ENCODE measurements at places on chromosomes 7 and 10.

DNA sequence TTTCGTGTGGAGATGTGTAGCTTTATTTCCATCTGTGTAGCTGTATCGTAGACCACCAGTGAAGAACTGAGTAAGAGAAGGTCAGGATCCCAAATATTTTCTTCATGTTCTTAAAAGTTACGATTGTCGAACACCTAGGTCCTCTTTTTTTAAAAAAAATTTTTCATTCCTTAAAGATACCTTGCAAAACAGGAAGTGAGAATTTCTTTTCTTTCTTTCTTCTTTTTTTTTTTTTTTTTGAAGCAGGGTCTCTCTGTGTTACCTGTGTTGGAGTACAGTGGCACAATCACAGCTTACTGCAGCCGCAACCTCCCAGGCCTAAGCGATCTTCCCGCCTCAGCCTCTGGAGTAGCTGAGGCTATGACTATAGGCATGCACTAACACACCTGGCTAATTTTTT, 60.8 kb downstream of the PHTF2 start:
- no peak for DNase-seq

- DNase-seq: no peak
These were observed 10.4 kb upstream of the ZMYND11 start for GRCh38 chr10:124874-125273.

- peak; percentile 36 for DNase-seq
These were observed 33.7 kb upstream of the PTF1A start for GRCh38 chr10:23158370-23158769.

GRCh38 chr10:76311752-76312636, 880.6 kb downstream of the LRMDA start:
- no peak for DNase-seq

DNA sequence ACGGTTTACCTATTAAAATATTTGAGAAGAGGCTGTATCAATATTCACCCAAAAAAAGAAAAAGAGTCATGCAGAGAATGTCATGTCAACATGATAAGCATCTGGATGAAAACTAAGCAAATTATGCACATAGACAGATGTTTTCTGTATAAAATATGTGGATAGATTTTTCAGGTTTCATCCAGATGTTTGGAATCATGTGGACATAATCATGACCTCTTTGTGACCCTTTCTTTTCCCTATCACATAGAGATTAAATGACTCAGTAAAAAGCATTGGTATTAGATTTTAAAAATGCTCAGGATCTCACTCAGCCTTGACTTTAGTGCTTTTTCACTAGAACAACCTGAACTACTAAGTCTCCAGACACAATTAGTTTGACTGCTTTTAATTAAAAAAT, 90.0 kb downstream of the FOXP2 start:
- DNase-seq: no peak

- DNase-seq: no peak
These were observed 5.8 kb upstream of the C10orf71 start for GRCh38 chr10:49293208-49293603.

DNA sequence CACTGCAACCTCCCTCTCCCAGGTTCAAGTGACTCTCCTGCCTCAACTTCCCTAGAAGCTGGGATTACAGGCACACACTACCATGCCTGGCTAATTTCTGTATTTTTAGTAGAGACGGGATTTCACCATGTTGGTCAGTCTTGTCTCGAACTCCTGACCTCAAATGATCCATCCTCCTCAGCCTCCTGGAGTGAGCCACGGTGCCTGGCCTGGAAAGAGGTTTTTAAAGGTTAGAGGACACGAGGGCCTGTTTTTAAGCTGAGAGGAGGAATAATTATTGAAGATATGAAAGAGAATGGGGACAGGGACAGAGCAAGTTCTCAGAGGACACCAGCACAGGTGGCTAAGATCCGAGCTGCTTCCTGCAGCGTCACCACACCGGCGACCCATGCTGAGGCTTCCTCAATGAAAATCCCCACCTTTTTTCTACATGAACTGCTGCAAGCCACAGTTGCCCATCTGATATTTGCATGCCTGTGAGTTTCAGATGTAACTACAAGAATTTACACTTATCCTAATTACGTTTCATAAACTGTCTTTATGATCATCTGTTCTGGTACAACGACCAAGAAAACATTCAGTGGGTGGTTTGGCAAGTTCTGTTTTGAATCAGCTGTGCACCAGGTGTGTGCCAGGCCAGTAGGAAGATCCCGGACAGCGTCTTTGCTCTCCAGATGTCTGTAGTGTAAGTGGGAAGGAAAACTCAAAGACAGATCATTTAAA, 76.0 kb downstream of the HIP1 start:
- DNase-seq: no peak

- no peak for DNase-seq
These were observed 319.4 kb downstream of the WDR37 start for GRCh38 chr10:1375346-1376170.

DNA sequence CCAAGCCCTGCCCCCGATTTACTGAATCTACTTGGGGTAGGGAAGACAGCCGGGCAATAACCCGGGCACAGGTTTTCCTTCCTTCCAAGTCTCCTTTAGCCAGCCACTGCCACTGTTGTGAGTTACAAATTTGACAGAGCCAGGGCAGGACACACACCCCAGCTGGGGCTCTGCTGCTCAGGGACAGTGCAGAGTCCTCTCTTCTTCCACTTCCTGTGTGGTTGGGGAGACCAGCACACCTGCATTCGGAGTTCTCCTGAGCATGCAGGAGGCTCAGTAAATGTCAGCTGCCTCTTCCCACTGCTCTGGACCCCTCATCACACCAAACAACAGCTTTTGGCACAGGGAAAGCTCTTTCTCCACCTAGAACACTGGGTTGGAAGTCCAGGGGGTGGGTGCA, 21.3 kb downstream of the CHST15 start:
- DNase-seq: no peak

DNA sequence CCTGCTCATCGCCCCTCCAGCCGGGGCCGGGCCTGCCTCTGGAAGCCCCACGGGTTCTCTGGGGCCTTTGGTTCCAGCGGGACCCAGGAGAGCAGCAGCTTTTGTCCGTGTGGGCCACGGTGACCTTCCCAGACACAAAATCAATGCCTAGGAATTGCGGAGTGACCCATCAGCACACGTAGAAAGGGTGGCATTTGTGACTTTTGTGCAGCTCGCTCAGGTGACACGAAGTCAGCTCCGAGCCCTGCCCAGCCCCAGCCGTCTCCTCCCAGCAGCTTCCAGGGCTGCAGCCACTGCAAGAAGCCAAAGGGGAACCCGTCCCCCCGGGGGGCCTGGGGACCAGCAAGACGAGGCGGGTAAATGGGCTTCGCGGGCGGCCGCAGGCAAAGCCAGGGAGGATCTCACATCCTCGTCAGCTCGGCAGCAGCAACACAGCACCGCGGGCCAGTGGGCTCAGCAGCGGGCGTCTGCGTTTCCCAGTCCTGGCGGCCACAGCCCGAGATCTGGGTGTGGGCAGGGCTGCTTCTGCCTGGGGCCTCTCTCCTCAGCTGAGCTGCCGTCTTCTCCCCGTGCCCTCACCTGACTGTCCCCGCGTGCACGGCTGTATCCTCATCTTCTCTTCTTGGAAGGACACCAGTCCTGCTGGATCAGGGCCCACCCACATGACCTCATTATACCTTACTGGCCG, 88.5 kb downstream of the PAXIP1 start:
- no peak for DNase-seq

DNA sequence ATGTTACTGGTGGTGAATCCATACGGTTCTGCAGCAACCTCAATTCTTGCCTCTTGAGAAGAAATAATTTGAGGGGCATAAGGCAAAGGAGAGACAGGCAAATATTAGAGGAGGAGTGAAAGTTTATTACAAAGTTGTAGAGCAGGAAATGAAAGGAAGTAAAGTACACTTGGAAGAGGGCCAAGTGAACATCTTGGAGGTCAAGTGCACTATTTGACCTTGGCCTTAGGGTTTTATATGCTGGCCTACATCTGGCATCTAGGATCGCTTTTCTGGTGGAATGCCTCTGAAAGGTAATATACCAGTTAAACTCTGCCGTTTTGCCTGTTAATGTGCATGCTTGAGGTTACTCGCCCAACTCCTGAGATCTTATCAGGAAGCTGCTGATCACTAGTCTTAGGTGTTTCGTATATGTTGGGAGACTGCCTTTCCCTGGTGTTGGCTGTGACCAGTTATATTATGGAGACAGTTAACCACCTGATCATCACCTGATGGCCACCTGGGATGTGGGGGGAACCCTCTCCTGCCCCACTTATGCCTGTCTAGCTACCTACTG, 66.1 kb upstream of the CYP2C18 start:
- DNase-seq: no peak

DNA sequence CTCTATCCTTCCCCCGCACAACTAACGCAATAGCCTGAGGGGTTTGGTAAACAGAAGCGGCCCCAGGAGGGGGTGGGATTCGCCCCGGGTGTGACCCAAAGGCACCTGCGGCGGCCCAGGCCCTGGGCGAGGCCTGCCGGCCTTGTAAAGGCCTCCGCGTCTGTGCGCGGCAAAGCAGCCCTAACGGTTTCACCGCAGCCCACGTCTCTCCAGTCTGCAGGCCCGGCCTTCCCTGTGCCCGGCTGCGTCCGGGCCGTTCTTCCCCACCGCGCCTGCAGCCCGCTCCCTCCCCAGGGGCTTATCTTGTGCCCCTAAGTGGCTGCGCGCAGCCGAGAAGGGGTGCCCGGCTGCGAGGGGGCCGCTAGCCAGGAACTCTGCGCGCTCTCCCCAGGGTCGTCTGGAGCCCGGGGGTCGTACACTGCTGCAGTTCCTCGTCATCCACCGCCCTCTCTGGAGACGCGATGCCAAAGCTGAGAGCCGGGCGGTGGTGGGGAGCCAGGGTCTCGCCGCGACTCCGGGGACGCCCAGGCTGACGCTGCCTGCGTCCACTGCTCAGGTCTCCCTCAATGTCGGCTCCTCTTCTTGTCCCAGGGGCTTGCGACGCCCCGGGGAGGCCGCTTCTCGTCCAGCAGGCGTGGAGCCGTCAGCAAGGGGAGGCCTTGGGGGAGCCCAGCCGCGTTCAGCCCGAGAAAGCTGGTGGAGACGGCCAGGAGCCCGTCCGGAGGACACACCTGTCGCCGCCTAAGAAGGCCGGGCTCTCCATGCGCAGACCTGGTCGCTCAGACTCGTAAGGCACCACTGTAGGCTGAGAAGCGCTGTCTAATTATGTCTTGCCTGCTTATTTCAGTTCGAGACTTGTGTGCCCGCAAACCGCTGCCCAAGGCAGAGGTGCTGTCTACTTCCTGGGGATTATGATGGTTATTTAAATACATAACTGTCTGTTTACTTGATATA, 132.3 kb downstream of the SPAG6 start:
- DNase-seq: no peak

DNA sequence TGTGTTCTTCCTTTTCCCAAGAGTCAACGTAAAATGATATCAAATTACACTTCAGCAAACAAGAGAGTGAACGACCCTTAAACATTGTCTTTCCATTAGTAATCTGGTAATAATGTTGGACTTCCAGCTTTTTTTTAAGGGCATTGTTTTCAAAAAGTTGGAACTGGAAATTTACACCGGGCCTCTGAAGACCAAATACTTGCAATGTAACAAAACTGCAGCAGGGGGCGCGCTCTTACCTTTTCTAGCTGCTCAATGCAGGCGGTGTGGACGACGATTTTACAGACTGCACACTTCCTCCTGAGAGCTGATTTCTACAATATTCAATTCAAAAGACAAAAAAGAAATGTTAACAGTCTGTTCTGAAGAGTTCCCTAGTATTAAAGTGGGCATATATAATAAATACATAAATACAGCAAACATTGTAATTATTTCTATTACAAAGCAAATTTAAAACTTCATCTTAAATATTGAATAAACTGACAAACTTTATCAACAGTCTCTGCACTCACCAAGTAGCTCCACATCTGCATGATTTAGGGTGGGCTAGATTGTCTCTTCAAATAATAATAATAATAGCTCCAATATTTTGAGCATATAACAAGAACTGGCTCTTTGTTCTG, 190.4 kb downstream of the DGKI start:
- DNase-seq: peak; percentile 68

DNA sequence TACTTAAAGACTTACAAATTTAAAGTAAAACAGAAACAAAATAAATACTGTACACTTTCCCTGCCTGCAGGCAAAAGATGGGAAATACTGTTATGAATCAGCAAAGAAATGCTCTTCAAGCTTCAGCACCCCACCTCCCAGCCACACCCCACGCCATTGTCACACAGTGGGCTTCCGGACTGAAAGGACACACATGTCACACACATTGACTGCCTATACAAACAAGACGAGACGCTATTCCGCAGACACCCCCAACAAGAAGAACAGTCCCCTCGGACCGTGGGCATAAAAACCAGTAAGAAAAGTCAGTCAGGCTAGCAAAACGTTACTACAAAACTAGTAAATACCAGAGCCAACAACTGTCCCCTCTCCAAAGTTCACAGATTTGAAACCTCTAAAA, 22.2 kb upstream of the PARP12 start:
- DNase-seq: no peak

- DNase-seq: no peak
These were observed at the start of gene HHEX for GRCh38 chr10:92689663-92690210. Gene HHEX, plus strand, starts transcription at chr10:92689955. Its CDS starts 32 bp downstream, at chr10:92689987.

GRCh38 chr10:29646960-29647461, 12.2 kb upstream of the SVIL start:
- peak; percentile 87 for DNase-seq

DNA sequence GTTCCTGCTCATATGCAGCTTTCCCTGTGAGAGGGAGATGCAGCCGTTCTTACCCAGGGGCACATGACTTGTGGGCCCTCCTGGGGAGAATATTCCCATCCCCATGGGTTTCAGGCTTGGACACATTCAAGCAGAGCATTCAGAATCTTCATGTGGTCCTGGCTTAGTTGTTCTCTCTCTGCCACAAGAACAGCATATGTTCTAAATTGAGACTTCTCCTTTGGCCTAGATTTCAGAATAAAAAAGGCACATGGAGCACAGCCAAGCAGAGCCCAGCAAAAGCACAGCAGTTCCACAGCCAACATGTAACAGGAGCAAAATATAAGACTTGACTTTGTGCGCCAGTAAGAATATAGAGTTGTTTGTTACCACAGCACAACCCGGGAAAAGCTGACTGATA, 306.4 kb upstream of the MYO3A start:
- DNase-seq: no peak

DNA sequence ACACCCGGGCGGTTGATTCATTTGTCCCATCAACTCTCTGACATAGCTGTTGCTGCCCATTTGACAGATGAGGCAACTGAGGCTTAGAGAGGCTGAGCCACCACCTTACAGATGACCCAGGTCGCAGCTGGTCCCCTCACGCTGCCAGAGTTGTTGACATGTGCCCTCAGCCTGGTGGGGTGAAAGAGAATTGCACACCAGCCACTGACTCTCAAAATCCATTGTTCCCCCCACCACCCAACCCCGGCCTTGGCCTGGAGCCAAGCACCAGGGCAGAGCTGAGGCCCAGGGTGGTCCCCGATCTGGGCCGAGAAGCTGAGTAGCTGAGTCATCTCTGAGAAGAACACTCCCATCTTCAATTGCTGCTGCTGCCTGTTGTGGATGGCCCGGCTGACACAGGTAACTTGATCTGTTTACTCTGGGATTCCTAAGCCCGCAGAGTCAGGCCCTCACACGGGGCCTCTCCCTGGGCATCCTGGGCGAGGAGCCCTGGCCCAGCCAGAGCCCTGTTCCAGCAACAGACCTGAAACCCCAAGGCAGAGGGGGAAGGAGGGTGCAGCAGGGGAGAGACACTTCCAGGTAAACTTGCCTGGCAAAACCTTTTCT, 27.5 kb downstream of the PVRIG start:
- DNase-seq: peak; percentile 55

- DNase-seq: no peak
These were observed 44.0 kb upstream of the GRID1 start for GRCh38 chr10:86410542-86411124.

GRCh38 chr10:28495084-28495483, 37.8 kb upstream of the WAC start:
- DNase-seq: no peak

GRCh38 chr10:36533861-36534260, 591.5 kb upstream of the ANKRD30A start:
- DNase-seq: no peak

GRCh38 chr7:70595755-70596597, 536.0 kb upstream of the GALNT17 start:
- no peak for DNase-seq

All from fibroblast of the conjunctiva (primary cell).